Epithelial cell of esophagus (primary cell): ENCODE measurements at places on chromosomes 7 and 10.

- DNase-seq: no peak
These were observed 13.0 kb downstream of the POLL start for GRCh38 chr10:101575091-101575490.

DNA sequence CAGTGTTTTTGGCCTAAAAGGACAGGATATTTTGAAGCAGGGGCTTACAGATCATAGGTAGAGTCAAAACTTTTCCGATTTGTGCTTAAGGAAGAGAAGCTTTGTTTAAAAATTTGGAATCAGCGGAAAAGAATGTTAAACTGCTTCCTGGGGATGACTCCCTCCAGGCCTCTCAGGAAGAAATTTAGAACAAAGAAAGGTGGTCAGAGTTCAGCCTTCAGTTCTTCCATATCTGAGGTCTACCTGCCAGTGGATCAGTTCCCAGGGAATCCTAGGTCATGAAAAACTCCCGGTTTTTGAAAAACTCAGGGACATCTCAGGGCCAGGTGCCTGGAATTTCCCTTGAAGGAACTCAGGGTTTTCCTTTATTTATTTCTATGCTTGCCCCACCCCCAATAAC, 100.3 kb downstream of the MCU start:
- DNase-seq: peak; percentile 8

- peak; percentile 99 for DNase-seq
These were observed 85.5 kb upstream of the CACUL1 start for GRCh38 chr10:118840071-118840775.

DNA sequence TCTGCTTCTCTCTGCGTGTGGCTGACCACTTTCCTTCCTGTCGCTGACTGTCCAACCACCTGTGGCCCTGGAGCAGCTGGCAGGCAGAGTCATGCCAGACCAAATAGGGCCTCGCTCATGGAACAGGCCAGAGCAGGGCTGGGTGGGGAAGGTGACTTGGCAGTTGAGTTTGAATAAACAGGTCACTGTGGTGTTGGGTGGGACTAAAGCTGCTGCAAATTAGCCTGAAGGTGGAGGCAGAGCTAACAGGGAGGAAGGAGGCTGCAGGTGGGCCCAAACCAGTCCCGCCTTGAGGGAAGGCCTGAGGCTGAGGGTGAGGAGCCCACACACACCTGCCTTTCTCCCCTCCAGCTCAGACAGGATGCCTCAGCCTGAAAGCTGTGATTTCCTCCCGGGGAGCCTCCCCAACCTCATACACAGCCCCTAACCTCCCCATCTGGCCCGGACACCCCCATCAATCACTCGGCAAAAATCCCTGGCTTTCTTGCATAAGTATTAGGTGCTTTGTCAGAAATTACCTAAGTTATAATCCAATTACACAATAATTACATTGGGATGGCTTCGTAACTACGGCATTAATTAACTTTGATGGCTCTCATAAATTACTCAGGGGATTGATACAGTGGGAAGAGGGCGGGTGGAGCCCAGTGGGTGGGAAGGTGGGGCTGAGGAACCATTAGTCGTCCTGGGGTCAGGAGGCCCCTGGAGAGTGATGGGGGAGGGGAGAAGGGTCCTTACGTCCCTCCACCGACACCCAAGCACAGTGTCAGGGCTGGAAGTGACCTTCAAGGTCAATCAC, 97.7 kb upstream of the PCBD1 start:
- peak; percentile 43 for DNase-seq

DNA sequence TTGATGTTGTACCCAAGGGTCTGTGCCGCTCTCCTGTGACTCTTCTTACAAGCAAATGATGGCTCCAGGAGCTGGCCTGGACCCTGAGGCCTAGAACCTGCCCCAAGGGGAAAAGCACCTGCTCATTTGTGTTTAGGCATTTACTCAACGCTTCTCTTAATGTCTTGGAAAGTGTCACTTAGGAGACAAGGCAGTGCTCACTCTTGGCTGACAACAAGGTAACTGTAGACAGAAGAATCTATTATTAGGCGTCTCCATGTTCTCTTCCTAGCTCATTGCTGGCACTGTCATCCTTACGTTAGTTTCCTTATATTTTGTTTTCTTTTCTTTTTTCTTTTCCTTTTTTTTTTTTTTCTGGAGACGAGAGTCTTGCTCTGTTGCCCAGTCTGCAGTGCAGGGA, 38.1 kb upstream of the SUN1 start:
- no peak for DNase-seq

DNA sequence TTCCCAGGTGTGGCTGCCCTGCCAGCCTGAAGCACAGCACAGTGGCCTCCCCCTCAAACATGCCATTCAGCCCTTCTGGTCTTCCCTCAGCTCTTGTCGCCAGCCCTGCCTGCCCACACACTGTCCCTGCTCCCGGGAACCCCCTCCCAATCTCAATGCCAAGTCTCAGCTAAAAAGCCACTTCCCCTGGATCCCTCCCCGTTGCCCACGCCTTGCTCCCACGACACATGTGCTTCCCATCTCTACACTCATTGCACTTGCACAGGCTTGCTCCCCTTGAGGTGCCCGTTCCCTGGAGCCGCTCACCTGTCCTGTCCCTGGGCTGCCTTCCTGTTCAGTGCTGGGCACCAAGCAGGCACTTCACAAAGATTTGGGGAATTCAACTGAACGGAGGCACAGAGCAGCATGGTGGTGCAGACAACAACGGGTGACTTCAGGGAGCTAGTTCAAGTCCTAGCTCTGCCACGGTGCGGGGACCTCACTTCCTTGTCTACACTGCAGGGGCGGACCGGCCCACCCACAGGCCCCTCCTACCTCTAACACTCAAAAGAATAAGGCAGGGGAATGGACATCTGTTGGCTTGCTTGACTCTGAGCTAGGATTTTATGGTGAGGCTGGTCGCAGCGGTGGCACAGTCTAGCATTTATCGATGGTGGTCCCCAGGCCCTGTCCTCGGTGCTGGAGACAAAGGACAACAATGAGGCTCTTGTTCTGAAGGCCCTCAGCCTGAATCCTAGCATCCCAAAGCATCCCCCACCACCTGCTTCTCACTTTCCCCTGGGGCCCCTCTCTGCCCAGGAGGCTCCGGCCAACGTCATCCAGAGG, 18.4 kb downstream of the RGS10 start:
- DNase-seq: peak; percentile 13

DNA sequence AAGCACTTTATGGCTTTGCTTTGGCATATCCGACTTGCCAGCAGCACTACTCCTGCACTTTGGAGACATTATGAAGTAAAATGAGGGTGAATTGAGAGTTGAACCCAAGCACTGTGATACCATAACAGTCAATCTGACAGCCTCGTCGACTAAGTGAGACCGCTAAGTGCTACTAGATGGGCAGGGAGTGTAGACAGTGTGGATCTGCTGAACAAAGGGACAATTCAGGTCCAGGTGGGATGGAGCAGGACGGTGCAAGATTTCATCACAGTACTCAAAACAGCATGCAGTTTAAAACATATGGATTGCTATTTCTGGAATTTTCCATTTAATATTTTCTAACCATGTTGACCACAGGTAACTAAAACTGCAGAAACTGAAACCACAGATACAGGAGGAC, 20.8 kb upstream of the PRTFDC1 start:
- DNase-seq: no peak

- DNase-seq: no peak
These were observed 15.1 kb upstream of the PRLHR start for GRCh38 chr10:118610577-118610976.

- no peak for DNase-seq
These were observed 66.4 kb downstream of the FGFR2 start for GRCh38 chr10:121531830-121532178.

- DNase-seq: no peak
These were observed 152.6 kb downstream of the SLC16A9 start for GRCh38 chr10:59557052-59557451.

GRCh38 chr10:103915796-103916195, 2.2 kb downstream of the STN1 start:
- no peak for DNase-seq

DNA sequence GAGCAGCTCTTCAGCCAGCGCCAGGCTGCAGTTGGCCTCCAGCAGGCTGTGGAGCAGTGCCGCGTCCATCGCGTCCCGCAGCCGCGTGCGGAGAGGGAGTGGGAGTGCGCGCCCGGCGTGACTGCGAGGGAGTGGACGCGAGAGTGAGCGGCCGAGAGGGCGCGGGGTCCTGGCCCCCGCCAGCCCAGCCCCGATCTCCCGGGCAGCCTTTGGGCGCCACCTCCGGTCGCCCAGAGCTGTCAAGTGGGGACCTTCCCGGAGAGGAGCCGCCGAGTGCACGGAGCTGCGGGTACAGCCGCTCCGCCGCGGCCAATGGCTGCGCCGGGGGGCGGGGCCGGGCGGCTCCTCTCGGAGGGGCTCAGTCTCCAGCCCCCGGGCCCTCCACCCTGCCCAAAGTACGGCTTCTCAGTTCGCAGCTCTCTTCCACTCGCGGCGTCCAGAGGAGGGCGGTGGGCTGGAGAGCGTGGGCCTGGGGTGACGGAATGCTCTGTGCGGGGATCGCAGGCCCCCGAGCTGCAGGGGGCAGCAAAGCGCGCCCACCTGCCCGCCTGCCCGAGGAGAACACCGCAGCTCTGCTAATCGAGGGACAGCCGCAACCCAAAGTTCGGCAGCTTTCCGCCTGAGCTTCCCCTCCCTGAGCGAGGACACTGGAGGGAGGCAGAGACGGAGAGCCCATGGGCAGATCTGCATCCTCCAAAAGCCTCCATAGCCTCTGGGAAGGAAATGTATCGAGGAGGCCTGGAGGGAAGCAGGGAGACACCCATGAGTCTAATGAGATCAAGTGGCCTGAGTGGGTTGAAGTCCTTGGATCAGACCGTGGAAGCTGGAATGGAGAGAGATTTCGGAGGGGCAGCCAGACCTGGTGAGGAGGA, at the start of gene CRHR2:
Gene CRHR2, minus strand, starts transcription at position 245 of the 872 bp plus-strand sequence. Its CDS starts 176 bp downstream, at position 69.
- DNase-seq: no peak

GRCh38 chr10:97843281-97843671, 6.4 kb upstream of the GOLGA7B start:
- DNase-seq: peak; percentile 40

DNA sequence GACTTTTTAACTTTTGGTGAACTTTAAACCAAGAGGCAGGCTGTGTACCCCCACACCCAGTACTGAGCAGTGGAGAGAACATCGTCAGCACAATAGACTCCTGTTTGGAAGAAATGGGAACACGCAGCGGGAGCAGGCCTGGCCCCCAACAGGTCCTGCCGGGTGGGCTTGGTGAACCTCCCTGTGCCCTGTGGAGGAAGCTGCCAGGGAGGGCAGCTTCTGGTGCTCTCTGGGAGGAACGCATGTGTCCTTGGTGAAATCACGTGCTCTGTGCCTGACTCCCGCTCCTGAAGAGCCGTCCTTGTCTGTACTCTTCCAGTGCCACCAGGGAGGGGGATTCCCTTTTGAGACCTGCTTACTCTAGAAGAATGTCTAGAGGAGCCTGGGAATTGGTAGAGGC, 31.6 kb downstream of the CHAT start:
- DNase-seq: no peak

- DNase-seq: no peak
These were observed 14.0 kb upstream of the ENTPD1 start for GRCh38 chr10:95741807-95742467.

DNA sequence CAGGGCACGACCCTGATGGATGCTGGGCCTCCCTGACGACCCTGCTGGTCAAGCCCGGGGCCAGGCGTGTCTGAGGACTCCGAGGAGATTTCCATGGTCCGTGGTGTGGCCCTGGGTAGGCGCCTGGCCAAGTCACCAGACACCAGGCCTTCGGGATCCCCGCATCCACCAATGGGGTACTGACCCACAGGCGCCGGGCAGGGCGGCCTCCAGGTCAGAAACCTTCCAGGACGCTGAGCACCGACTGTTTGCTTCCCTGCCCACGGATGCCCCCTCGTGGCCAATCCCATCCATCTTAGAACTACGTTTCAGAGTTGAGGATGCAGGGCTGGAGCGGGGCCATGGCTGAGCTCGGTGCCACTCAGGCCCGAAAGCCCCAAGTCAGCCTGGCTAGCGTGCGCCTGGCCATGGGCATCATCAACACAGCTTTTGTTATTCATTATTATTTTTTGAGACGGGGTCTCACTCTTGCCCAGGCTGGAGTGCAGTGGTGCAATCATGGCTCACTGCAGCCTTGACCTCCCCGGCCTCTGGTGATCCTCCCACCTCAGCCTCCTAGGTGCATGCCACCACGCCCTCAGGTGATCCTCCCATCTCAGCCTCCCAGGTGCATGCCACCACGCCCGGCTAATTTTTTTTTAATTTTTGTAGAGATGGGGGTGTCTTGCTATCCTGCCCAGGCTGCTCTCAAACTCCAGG, 7.1 kb upstream of the AMZ1 start:
- DNase-seq: peak; percentile 59

DNA sequence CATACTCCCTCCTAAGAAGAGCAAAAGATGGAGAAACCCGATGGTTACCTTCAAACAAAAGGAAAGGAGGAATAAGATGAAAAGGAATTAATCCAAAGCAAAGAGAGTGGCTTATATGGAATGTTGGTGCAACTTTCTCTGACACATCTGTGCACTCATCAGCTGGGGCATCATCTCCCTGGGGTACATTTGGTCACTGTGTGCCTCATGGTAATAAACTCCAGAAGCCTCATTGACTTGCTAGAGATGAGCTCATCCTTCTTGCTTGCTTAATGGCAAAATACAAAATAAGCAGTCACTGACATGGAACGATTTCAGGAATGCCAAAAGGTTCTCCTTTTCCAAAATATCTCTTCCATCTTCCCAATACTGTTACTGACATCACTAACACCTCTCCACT, 22.5 kb downstream of the CAV1 start:
- peak; percentile 60 for DNase-seq

DNA sequence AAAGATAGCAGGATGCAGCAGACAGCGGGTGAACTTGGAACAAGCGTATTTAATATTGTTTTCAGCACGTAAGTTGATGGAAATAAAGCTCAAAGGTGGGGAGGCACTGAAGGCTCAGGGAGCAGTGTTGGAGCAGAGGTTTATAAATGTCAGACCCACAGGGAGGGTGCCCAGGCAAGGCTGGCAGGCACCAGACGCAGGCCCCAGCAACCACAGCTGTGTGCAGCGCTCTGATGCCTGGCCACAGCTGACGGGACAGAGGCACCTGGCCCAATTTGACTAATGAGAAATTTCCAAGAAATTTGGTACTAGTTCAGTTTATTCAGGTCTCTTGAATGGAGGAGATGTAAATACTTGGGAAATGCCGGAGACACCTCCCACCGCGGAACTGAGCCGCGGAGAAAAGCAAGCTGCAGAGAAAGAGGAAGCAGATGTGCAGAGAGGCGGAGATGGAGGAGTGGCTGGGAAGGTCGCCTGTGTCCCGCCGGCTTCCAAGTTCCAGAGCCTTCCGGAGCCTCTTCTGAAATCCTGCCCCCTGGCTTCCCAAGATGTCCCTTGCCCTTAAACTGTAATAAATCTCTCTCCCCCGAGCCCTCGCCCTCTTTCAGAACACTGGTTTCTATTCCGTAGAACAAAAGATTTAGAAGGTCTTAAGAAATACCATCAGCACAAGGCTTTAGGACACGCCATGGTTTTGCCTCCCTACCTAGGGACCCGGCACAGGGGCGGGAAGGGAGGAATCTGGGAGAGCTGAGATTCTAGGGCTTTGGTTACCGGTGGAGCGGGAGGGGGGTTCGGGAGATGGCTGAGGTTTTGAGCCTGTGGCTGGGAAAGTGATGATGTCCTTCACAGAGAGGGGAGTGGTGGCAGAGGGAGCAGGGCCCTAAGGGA, 38.4 kb upstream of the PLXNA4 start:
- no peak for DNase-seq

- DNase-seq: peak; percentile 17
These were observed 334.8 kb downstream of the PARD3 start for GRCh38 chr10:34480345-34480744.
